AG09309 (cell line): ENCODE measurements at places on chromosomes 2 and 18.

- no peak for DNase-seq
Measured at GRCh38 chr2:226771067-226771466, 28.6 kb downstream of the IRS1 start.

DNA sequence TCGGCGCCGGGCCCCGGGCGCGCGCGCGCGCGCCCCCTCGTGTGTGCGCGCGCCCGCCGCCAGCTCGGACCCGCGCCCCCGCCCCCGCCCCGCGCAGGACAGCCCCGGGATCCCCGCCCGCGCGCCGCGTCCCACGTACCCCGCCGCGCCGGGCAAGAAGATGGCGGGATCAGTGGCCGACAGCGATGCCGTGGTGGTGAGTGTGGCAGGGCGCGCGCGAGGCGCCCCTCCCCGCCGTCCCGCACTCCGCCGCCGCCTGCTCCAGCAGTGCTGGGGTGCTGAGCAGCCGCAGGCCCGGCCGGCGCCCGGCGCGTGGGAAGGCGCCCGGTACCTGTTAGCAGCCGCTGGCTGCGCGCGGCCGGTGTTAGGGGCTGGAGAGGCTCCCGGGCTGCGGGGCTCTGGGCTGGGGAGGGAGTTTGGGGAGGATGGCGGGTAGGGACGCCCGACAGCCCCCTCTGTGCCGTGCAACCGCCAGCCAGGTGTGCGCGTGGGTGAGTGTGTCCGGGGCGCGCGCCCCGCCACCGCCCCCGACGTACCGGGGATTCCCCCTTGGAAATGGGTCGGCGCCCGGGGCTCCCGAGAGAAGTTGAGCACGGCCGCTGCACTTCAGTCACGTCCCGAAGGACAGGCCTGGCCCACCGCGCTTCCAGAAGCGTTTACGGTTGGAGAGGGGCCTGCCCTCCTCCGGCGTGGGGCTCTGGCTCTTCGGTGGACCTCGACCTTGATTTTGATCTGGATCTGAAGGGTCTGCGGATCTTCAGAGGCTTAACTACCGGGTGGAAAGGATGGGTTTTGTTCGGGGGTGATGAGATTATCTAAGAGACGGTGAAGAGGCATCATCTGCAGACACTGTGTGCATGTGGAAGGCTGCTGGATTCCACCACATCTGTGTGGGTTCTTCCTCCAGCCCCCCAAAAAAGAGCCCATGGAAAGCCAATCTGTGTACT is 697 bp downstream of the LGALSL start:
- no peak for DNase-seq

GRCh38 chr2:98233941-98234340 is 112.3 kb upstream of the CNGA3 start:
- no peak for DNase-seq

DNA sequence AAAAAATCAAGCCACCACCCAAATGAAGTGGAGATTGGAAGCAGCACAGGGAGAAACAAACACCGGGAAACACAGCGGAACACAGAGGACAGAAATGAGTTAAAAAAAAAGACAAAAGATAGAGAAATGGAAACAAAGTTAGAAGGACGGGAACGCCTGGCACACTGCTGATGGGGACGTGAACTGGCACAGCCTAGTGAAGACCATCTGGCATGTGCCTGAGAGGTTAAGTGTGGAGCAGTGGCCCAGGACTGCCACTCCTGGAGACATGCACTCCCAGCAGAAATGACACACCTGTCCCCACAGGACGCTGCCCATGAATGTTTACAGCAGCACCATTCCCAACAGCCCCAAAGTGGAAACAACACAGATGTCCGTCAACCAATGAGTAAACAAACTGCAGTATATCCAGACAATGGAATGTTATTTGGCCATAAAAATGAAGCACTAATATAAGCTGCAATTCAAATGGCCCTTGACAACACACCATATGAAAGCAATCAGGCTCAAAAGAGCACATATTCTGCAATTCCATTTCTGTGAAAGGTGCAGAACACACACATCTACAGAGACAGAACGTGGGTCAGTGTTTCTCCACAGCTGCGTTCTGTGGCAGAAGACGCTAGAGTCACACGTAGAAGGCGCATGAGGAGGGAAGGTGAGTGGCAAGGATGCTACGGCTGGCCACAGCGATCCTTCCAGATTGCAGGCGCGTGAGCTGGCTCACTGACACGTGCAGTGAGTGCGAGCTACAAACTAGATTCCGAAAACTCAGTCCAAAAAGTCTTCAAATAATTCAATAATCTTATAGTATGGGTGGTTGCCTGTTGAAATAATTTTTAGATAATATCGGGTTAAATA is 24.6 kb downstream of the THAP4 start:
- DNase-seq = no peak

GRCh38 chr18:60197671-60198462 is 174.7 kb downstream of the MC4R start:
- DNase-seq = no peak

DNA sequence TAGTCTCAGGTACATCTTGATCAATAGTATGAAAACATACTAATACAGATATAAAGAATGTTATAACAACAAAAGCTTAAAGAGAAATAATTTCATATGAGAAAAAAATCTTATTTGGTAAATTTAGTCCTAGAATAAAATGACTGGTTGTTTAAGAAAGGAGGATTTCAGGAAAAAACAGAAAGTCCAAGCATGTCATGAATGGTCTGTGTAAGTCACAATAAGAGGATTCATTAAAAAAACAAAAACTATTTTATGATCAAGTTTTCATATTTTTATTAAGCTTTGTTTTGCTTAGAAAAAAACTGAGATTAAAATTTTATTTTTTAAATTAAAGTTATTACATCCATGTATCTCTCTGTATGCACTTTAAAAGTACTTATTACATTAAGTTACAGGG is 353.9 kb upstream of the SPHKAP start:
- DNase-seq = no peak

DNA sequence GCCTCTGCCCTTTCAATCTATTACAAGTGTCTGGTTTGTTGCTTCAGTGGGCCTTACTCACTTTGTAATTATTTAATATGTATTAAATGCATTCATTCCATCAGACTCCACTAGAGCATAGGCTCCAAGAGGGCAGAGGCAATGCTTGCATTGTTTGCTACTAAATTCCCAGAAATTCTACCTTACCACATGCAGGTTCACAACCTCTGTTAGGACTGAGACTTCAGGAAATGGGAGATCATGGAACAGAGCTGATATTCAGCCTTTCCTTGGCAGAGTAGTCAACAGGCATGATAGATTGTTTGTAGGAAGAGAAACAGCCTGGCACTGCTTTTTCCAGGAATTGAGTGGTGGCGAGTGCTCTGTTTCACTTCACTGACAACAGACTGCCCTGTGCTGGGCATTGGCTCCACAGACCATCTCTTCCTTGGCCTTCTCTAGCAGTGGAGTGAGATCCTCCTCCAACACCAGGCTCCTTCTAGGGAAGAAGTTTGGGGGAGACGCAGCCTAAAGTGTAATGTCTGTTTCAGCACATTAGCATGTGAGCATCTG is 6.2 kb upstream of the MATN3 start:
- DNase-seq = no peak

GRCh38 chr18:6571239-6571602 is 156.5 kb upstream of the L3MBTL4 start:
- no peak for DNase-seq

- DNase-seq = no peak
Measured at GRCh38 chr2:102005989-102006885, 14.5 kb downstream of the IL1R2 start.

- no peak for DNase-seq
Measured at GRCh38 chr2:168611091-168611490, 155.0 kb downstream of the CERS6 start.

- no peak for DNase-seq
Measured at GRCh38 chr18:23171581-23172156, 36.4 kb downstream of the CABLES1 start.

DNA sequence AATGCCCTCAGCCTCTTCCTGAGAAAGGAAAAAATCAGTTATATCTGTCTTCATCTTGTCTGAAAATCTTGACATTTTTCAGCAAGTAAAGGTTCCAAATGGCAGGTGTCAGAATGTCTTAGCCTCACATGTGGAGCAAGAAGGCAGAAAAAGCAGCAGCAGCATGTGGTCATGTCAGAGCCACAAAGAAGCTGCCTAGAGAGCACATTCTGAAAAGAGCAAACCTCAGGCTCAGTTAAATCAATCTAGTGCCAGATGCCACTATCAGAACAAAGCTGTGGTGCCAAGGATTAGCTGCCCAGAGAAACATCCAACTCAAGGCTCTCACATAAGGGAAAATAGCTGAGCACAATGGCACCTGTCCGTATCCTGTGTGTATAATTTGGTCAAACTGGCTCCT is 105.9 kb downstream of the SRBD1 start:
- no peak for DNase-seq

DNA sequence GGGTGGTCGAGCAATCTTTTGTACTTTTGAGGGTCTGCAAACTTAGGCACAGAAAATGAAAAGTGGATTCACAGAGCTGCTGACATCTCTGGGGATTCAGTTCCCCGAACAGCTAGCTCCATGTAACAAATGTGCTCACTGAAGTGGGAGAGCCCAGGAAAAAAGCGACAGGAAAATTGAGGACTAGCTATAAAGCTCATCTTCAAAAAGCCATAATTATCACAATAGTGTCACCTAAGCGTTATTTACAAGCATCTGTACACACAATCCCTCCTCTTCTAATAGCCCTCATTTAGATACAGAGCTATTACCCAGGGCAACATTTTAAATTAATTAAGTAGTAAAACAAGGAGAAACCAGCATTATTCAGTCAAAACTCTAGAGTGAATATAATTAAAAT is 36.1 kb downstream of the RNF152 start:
- no peak for DNase-seq

DNA sequence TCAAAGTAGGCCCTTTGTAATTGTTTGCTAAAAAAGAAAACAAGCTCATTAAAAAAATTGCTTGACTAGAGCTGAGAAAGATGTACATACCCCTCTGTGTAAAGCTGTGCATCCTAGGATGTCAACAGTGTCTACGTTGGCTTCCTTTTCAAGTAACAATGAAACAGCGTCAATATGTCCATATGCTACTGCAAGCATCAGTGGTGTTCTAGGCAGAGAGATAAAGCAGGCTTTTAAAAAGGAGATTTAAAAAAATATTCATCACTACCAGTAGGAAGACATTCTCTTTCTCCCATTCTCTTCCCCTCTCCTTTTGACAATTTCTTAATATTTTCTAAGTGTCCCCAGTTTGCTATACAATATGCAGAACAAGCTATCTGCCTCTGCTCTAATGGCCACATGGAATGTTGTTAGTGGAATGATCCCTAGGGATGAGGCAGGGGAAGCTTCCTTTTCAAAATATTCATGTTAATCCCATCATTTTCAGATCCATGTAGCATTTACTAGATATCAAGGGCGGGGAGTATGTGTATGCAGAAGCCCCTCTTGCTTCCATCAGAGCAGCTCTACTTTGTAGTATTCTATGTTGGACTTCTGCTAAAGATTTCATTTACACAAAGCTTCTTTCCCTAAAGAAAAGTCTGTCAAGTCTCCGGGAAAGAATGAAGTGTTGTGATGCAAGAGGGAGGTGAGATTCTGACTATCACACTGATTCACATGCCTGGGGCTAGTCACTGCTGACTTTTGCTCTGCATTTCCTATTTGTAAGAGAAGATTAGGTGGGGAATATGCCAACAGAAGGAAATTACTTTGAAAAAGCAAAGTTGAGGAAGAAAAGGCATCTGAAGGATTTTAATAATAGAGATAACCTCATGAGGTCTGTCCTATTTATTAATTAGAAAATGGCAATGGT is 81.5 kb upstream of the PGAP1 start:
- peak; percentile 39 for DNase-seq

DNA sequence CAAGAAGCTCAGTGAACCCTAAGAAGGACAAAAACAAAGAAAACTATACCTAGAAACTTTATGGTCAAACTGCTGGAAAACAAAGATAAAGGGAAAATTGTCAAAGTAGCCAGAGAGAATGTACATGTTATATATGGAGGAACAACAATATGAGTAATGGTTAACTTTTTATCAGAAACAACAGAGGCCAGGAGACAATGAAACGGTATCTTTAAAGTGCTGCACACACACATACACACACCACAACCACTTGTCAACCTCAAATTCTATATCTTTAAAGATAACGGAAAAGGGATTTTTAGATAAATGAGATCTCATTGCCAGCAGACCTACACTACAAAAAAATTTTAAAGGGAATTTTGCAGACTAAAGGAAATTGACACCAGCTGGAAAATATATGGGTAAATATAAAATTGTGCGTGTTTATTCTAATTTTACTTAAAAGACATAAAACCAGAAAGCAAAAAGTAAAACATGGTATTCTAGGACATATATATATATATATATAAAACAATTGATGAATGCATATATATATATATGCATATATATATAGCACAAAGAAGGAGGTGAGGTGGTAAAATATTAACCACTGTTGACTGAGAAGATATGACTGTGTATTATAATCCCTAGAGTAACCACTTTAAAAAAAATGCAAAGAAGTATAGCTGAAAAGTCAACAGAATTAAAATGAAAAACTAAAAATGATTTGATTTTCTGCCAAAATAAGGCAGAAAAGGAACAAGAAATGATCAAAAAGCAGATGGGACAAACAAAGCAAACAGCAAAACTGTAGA is 172.0 kb downstream of the SRBD1 start:
- no peak for DNase-seq

GRCh38 chr18:79420033-79420745 is 24.5 kb downstream of the NFATC1 start:
- no peak for DNase-seq
